Activated naive CD4-positive, alpha-beta T cell treated with anti-CD3 and anti-CD28 coated beads for 36 hours (primary cell): ENCODE measurements at places on chromosomes 2 and 18. TPM values are rescaled to one million over a fixed set of nuclear protein-coding genes. Genes with fewer than 3 reads are reported as not detected.

DNA sequence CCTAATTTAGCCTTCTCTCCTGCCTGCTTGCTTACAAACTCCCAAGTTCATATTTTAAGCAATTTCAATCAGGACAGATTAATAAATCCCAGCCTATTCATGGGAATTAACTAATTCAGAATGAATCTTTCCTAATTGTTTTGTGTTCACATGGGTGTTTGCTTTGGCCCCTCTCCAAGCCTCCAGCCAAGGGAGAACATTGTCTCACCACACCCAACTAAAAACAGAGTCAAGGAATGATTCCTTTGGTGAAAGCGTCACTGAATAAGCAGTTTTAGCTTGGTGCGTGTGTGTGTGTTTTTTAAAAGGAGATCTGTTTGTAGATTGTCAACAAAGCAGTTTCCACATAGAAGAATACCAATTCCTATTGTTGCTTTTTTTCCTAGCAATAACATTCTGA is 43.0 kb upstream of the DSG1 start:
- H3K4me1 ChIP-seq = no peaks in the 10 kb centered on the region
- H3K36me3 ChIP-seq = no peaks in the 10 kb centered on the region
- H3K27me3 ChIP-seq = no peaks in the 10 kb centered on the region
- DNase-seq = no peak
- H3K4me3 ChIP-seq = no peak overlapping the region
- no peak overlapping the region for H3K27ac ChIP-seq

- peaks cover 3% of the 10 kb centered on the region for H3K4me1 ChIP-seq
- peak; percentile 8 for DNase-seq
- H3K36me3 ChIP-seq = no peaks in the 10 kb centered on the region
Measured at GRCh38 chr2:189002079-189002478, 27.9 kb downstream of the COL3A1 start.

DNA sequence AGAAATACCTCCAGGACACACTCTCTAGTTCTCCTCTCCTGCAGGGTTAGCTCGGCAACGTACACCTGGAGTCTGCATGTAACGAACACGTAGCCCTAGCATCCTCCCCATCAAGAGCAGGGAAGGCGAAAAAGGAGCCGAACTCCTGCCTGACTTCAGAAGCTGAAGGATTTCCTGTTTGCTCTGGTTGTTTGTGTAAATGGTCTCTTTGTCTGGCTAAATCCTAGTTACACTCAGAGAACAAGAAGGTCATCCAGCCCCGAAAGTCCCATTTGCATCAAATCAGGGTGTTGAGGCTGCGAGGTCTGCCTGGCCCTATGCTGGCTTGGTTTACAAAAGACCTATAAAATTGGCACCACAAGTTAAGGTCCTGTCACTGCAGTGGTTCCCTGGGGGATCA is 66.4 kb upstream of the POMC start:
- H3K36me3 ChIP-seq = peaks cover 43% of the 10 kb centered on the region
- H3K27me3 ChIP-seq = no peaks in the 10 kb centered on the region
- H3K27ac ChIP-seq = no peak overlapping the region
- H3K4me3 ChIP-seq = no peak overlapping the region
- no peak for DNase-seq
- H3K4me1 ChIP-seq = peaks cover 3% of the 10 kb centered on the region

DNA sequence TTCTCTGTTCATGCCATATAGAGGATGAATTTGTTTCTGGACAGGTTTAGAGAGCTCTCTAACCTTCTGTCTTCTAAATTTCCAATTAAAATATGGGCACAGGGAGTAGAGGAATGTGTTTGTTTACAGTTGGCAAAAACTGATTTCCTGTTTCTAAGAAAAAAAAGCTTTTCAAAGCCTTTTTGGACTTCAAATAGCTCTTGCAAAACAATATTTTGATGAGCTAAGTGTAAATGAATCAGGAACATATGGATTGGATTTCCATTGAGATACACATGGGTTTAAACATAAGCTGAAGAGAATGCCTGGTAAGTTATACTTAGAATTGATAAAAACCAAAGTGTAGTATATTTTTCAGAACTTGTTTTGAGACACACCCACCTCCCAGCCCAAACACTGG is 677.5 kb downstream of the NYAP2 start:
- H3K4me1 ChIP-seq = no peaks in the 10 kb centered on the region
- no peak overlapping the region for H3K27ac ChIP-seq
- H3K36me3 ChIP-seq = no peaks in the 10 kb centered on the region
- DNase-seq = no peak
- H3K27me3 ChIP-seq = peaks cover 3% of the 10 kb centered on the region
- H3K4me3 ChIP-seq = no peak overlapping the region

The KCMF1 gene
- 105 TPM for total RNA-seq

GRCh38 chr2:109675666-109676345 is 61.6 kb downstream of the SOWAHC start:
- H3K4me3 ChIP-seq = no peak overlapping the region
- no peaks in the 10 kb centered on the region for H3K36me3 ChIP-seq
- H3K27me3 ChIP-seq = peaks cover 10% of the 10 kb centered on the region
- H3K4me1 ChIP-seq = no peaks in the 10 kb centered on the region

DNA sequence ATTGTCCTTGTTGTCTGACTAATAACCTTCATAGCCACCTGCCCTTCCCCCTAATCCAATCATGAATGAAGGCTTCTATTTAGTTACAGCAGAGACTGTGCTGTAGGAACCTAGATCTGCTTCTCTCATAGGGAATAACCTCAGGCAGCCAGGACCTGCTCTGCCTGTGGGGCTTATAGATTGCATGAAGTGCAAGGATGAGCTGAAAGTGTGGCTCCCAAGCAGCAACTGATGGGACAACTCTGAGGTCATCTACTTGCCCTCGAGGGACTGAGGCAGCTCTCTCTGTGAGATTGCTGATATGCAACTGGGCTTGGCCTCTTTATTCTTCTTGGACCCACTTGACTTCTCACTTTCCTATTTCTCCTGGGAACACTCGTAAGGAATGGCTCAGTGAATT is 23.8 kb upstream of the SLC38A11 start:
- no peak overlapping the region for H3K27ac ChIP-seq
- no peak for DNase-seq
- no peak overlapping the region for H3K4me3 ChIP-seq

The CCDC74A gene
- total RNA-seq = 6.8 TPM

The SLC35F5 gene
- total RNA-seq = 13.7 TPM

DNA sequence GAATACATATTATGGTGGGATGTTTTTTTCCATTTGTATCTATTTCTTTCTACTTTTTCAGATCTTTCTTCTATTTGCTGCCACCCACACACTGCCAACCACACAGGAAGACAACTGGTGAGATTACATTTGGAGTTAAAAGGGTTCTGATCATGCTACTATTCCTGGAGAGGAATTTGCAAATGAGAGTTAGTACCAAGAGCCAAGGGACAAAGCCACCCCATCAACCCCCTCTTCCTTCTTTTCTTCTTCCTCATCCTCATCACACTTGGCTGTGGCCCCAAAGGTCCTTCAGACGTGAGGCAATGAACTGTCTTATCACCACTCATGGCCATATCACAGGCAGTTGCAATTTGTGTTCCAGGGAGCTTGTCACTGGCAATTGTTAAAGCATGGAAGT is 215.6 kb upstream of the SLC14A2 start:
- peaks cover 22% of the 10 kb centered on the region for H3K27me3 ChIP-seq
- DNase-seq = no peak
- no peak overlapping the region for H3K4me3 ChIP-seq
- no peaks in the 10 kb centered on the region for H3K4me1 ChIP-seq

DNA sequence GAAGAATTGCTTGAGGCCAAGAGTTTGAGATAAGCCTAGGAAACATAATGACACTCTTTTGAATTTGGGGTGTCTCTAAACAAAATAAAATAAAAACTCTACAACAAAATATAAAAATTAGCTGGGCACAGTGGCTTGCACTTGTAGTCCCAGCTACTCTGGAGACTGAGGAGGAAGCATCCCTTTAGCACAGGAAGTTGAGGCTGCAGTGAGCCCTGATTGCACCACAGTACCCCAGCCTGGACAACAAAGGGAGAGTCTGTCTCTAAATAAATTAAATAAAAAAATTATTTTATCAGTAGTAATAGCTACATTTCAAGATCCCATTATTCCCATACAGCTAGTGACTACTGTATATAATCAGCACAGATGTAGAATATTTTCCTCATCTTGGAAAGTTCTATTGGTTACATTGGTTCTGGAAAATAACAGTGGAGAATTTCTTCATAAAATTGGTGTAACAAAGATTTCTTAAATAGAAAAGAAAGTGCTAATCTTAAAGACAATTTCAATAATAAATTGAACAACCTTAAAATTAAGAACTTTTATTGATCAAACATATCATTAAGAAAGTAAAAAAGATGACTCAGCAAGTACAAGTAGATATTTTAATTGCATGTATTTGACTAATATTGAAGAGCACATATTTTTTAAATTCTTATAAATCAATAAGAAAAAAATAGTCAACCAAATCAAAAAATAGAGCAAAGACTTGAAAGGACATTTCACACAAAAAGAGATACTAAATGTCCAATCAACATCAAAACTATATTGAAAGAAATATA is 90.4 kb upstream of the KYNU start:
- H3K4me3 ChIP-seq = no peak overlapping the region
- no peaks in the 10 kb centered on the region for H3K36me3 ChIP-seq
- no peak overlapping the region for H3K27ac ChIP-seq
- H3K4me1 ChIP-seq = no peaks in the 10 kb centered on the region
- H3K27me3 ChIP-seq = no peaks in the 10 kb centered on the region

GRCh38 chr2:176483901-176484568 is 214.8 kb downstream of the MTX2 start:
- H3K27ac ChIP-seq = no peak overlapping the region
- no peaks in the 10 kb centered on the region for H3K4me1 ChIP-seq
- H3K4me3 ChIP-seq = no peak overlapping the region
- DNase-seq = no peak
- peaks cover 29% of the 10 kb centered on the region for H3K27me3 ChIP-seq
- no peaks in the 10 kb centered on the region for H3K36me3 ChIP-seq

DNA sequence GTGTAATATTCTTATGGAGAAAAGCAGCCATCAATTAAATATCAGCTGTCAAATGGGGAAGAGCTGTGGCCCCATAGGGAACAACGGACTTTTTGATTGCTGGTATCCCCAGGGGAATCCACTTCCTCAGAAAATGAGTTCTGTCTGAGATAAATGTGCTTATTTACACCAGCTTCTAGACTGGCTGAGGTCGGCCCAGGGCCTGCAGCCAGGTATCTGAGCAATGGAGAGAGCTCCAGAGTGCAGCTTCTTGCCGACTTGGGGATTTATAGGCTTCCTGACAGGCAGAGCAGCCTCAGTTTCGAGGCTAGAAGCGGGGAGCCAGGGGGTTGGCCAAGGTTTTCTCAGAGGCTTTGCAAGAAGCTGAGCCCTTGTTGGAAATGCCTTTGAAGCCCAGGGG is 67.2 kb downstream of the MCFD2 start:
- H3K27me3 ChIP-seq = no peaks in the 10 kb centered on the region
- no peaks in the 10 kb centered on the region for H3K4me1 ChIP-seq
- no peak for DNase-seq
- no peak overlapping the region for H3K27ac ChIP-seq

DNA sequence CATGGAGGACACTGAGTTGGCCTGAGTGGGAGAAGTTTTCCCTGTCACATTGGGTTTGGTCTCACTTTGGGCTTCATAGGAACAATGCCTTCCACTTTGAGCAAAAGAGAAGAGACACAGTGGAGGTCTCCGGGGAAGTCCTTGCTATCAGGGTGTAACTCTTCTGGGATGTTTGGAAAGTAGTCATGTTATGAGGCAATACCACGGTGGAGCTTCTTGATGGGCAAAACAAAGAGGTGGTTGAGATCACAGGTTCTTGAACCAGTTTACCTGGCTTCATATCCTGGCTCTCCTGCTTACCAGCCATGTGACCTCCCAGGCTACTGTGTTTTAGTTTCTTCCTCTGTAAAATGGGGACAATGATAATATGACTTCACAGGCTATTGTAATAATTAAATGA is 478.6 kb downstream of the SLC4A3 start:
- no peak overlapping the region for H3K27ac ChIP-seq
- no peaks in the 10 kb centered on the region for H3K4me1 ChIP-seq
- no peak overlapping the region for H3K4me3 ChIP-seq
- no peaks in the 10 kb centered on the region for H3K36me3 ChIP-seq
- no peak for DNase-seq
- no peaks in the 10 kb centered on the region for H3K27me3 ChIP-seq

GRCh38 chr18:75775121-75775520 is 347.6 kb upstream of the SMIM21 start:
- no peak for DNase-seq
- H3K4me1 ChIP-seq = no peaks in the 10 kb centered on the region
- peaks cover 14% of the 10 kb centered on the region for H3K27me3 ChIP-seq
- H3K36me3 ChIP-seq = no peaks in the 10 kb centered on the region
- no peak overlapping the region for H3K4me3 ChIP-seq

The EFR3B gene
- total RNA-seq = 0.42 TPM

DNA sequence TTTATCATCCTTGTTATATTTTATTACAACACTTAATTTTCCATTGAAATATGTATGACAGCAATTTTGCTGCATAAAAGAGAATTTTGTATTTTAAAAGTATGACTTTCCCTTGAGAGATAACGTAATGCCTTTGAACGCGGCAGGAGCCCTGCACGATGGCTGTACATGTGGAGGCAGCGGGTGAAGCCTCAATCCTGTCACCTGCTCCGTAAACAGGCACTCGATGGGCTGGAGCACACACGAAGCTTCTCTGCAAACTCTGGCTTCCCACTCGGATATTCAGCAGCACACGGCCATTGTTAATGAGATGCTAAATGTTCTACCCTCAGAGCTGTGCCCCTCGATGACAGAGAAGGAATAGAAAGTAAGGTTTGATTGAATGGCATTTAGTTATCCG is 184.4 kb downstream of the RTP5 start:
- no peak overlapping the region for H3K27ac ChIP-seq
- no peak for DNase-seq
- peaks cover 5% of the 10 kb centered on the region for H3K27me3 ChIP-seq
- no peaks in the 10 kb centered on the region for H3K4me1 ChIP-seq
- H3K4me3 ChIP-seq = no peak overlapping the region

The GRB14 gene
- total RNA-seq = not detected

GRCh38 chr2:85755122-85756027 is 1.6 kb downstream of the ATOH8 start:
- peak; percentile 16 for DNase-seq
- peaks cover 14% of the 10 kb centered on the region for H3K4me1 ChIP-seq
- H3K27ac ChIP-seq = no peak overlapping the region
- H3K4me3 ChIP-seq = peak overlapping the region; percentile 68
- H3K27me3 ChIP-seq = peaks cover 61% of the 10 kb centered on the region

GRCh38 chr18:26978812-26979341 is 113.4 kb upstream of the AQP4 start:
- no peaks in the 10 kb centered on the region for H3K36me3 ChIP-seq
- H3K27me3 ChIP-seq = no peaks in the 10 kb centered on the region
- DNase-seq = no peak
- no peak overlapping the region for H3K27ac ChIP-seq
- no peaks in the 10 kb centered on the region for H3K4me1 ChIP-seq
- no peak overlapping the region for H3K4me3 ChIP-seq
